ENCODE measurements at places on chromosomes 3 and 15. TPM values are rescaled to one million over a fixed set of nuclear protein-coding genes. Genes with fewer than 3 reads are reported as not detected.

Gene TMEM212
- not detected for total RNA-seq

GRCh38 chr3:61073566-61074165 lies 177.6 kb downstream of the FHIT start:
- DNase-seq = no peak

Gene DOCK3
- total RNA-seq = 3.4 TPM

Gene TFDP2
- total RNA-seq = 38.6 TPM

DNA sequence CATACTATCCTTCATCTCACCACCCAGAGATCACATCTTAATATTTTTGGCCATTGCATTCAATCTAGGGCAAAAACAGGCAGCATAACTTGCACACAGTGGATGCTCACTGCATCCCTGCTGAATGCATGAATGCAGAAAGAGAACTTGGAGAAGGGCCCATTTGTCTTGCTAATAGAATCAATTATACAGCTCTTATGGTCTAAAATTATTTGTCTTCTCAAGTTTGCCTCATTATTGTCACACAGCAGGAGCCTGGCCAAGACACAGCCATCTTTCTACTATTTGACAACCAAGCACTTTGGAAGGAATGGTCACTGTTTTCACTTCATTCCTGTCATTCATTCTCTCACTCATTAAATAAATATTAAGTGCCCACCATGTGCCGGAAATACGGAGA lies 1.2 kb upstream of the ARHGEF26 start:
- no peak for DNase-seq

Gene PLXNA1
- total RNA-seq = 44.9 TPM

DNA sequence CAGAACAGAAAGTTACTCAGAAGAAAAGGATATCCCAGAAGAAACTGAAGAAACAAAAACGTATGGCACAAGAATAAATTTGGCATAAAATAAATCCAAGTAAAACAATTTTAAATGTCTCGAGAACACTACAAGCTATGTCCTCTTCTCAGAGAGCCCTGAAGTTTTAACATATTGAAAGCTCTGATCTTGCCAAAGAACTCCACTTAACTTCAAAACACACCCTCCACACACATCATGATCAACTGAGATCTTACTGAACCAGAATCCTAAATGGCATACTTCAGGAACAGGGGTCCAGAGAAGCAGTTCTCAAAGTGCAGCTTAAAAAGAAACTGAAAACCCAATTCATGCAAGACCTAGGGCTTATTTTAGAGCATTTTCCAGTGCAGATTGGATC lies 194.3 kb downstream of the MAGI1 start:
- no peak for DNase-seq

Gene COL7A1
- total RNA-seq = 189 TPM

DNA sequence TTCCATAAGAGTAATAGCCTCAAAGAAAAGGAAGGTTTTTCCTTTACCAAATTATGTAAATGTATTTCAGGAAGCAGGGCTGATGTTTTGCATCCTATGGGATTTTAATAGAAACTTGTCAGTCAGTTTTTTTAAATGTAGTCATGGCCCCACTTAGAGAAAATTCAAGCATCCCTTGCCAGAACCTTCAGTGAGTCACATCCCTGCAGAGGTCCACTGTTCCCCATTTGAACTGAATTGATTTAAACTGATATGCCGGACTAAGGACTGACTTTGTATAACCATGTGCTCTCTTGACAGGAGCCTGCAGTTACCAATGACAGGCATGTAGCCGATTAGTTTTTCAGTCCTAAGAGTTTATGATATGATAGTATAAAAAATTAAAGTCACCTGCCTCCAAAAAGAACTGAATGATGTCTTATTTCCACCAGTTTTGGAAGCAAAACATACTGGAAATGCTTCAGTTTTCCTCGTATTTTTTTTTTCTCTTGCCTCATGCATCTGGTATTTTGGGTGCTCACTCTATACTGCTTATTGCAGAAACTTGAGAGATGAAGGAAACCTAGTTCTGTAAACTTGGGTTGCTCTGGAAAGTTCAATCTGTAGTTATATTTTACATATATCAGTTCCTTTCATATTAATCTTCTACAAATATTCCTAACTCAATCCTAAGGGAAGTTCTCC lies 30.7 kb downstream of the LRTM1 start:
- DNase-seq = no peak

DNA sequence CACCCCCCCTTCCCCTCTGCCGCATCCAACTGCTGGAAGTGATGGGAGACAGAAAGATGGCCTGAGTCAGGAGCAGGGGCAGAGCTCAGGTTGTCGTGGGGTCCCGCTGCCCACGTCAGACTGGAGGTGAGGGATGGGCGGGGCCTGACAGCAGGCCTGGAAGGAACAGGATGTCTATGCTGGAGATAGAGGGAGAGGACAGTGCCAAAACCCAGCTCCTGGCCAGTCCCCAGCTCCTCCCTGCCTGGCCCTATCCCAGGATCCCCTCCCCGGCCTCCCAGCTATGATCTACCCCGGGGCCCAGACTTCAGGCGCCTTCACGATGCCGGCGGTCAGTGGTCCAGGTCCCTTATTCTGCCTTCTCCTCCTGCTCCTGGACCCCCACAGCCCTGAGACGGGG lies at the start of gene LMAN1L:
Gene LMAN1L (plus strand): TSS at position 303 of the 400 bp plus-strand sequence. CDS start 20 bp downstream, at position 323.
- DNase-seq = no peak

DNA sequence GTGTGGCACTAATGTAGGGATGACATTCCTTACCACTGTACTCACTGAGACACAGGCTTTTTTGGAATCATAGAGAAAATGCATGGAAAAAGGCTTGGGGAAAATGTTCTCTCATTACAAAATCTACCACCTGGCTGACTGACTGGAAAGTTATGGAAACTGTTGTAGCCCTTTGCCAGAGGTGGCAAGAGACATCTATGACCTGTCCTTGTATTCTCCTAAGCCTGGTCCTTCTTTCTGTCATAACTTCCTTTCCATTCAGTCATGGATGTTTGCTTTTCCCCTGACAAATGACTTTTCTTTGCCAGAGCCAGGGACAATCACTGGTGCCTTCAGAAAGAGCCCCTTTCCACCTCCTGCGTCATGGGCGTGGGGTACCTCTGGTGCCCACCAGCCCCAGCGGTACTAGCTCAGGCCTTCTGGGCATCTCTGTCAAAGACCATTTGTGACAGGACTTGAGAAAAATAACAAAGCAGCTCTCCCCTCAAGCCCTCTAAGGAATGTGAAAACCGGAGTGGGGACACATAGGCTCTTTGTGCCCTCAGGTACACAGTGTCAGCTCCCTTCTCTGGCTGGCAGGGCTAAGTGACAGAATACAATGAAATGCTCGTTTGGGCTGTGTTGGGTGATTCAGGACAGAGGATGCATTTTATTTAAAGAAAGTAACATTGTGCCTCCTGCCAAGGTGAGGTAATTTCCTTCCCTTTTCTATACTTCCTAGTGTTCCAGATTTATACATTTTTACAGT lies 381.1 kb upstream of the RASGRP1 start:
- no peak for DNase-seq

Gene DUOX2
- 3.7 TPM for total RNA-seq

DNA sequence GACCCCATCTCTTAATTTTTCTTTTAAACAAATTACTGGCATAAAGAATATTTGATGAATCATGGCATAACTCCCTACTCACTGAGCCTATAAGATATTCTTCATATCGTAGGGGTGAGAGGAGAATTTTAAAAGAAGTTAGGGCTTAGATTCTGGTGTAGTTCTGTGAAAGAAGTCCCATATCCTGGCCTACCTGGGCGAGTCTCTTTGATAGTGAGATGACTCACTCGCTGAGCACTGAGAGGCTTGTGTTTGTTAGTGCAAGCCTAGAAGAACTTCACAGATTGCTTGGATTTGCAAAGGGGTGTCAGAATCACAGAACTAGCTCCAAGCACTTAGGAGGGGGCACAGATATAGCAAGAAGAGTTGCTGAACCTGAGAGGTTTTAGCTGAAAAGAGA lies 133.8 kb upstream of the TMC3 start:
- no peak for DNase-seq

Gene LRRIQ4
- total RNA-seq = not detected

- no peak for DNase-seq
These were observed 226.5 kb upstream of the GAP43 start for GRCh38 chr3:115396801-115397200.

DNA sequence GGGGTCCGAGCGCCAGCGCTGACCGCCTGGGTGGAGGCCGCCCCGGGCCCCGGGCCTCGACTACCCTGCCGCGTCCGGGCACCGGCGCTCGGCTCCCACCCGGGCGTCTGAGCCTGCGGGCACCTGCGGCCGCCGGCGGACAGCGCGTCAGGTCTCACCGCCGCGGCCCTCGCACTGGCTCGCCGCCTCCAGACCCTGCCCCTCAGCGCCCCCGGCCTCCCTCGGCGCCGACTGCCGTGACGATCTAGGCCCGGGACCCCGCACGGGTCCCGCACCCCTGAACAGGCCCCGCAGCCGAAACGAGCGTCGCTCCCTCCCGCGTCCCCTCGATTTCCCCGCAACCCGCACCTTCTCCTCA lies 297 bp downstream of the PRC1 start:
- no peak for DNase-seq

GRCh38 chr3:66962664-66963063 lies 35.4 kb upstream of the KBTBD8 start:
- no peak for DNase-seq

Gene SRP14
- total RNA-seq = 190 TPM

Gene IMPDH2
- total RNA-seq = 232 TPM

Gene AHSG
- not detected for total RNA-seq

Gene SLC12A8
- total RNA-seq = 13.1 TPM

DNA sequence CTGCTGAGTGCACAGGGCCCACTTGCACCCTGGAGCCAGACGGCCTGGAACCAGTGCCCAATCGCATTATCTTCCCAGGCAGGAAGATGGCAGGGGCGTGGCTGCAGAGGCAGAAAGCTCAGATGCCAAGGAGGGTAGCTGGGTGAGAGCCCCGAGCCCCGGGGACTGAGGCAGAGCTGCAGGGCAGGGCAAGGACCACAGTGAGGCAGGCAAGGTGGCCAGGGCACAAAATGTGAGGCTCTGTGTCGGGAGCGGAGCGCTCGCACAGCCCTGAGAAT lies 1.6 kb upstream of the CCDC33 start:
- DNase-seq = no peak

DNA sequence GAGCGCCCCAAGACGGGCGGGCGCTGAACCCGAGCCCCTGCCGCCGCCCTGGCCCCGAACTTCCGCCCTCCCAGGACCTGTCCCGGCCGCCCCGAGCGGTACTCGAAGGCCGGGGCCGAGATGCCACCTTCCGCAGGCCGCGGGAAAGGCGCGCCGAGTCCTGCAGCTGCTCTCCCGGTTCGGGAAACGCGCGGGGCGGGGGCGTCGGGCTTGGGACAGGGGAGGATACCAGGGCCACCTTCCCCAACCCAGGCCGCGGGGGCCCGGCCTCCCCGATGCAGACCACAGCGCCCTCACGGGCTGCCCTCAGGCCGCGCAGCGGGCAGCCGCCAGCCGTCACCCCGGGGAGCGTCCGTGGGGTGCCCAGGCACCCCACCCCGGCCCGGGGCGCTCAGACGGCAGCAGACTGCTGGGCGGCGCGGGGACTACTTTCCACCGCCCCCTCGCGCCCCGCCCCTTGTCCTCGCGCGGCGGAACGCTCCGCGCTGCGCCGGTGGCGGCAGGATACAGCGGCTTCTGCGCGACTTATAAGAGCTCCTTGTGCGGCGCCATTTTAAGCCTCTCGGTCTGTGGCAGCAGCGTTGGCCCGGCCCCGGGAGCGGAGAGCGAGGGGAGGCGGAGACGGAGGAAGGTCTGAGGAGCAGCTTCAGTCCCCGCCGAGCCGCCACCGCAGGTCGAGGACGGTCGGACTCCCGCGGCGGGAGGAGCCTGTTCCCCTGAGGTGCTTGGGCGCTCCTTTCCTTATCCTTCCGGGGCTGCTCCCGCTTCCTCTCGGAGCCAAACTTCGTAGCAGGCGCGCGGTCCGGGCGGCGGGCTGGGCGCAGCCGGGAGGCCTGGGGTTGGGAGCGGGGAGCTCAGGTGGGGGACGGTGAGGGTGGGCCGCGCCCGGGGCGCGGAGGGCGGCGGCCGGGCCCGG lies at the start of gene CTNNB1:
Gene CTNNB1 (plus strand): TSS at position 556 of the 916 bp plus-strand sequence. CDS start 24,564 bp downstream, outside the sequence.
- peak; percentile 98 for DNase-seq

Gene RARRES1
- 89.7 TPM for total RNA-seq

GRCh38 chr3:176513604-176514003 lies 683.7 kb downstream of the TBL1XR1 start:
- DNase-seq = no peak

DNA sequence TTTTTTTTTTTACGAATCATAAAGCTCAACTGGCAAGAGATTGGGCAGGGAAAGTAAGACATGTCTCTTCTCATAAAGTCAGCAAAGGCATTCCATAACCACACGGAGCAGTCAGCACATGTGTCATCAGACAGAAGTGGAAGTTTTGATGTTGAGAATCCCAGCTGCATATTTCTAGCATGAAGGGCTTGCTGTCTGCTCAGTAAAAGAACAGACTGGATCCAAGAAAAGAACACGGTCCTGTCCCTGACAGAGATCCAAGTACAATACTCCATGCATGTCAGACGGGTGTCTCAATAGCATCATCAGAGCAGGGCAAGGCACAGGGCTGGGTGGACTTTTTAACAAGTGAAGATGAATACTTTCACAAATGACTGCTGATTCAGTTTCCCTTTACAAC lies 38.2 kb downstream of the ABI3BP start:
- peak; percentile 80 for DNase-seq

Gene GPR160
- total RNA-seq = 1.5 TPM

DNA sequence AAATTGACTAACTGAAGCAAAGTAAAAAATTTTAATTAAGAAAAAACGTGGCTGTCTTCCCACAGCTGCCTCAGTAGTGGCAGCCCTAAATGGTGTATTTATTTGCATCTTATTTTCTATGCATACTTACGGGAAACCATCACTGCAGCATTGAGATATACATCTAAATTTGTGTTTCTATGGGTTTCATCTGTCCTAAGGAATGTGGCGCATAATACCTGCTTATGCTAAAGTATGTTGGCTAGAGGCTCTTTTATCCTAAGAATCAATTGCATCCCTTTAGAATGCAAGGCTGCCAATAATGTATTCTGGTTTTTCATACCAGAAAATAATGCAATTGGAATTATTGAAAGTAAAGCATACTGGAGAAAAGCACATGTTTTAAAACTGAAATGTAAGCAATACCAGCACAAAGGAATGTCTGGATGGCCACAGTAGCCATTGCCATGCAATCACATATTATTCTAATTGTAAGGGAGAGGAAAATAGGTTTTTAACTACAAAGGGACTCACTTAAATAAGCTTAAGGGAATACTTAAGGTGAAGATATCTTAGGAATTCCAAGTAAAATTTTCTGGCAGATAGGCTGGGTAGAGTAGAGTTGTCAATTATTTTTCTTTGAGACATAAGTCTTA lies 834.5 kb upstream of the NECTIN3 start:
- no peak for DNase-seq

DNA sequence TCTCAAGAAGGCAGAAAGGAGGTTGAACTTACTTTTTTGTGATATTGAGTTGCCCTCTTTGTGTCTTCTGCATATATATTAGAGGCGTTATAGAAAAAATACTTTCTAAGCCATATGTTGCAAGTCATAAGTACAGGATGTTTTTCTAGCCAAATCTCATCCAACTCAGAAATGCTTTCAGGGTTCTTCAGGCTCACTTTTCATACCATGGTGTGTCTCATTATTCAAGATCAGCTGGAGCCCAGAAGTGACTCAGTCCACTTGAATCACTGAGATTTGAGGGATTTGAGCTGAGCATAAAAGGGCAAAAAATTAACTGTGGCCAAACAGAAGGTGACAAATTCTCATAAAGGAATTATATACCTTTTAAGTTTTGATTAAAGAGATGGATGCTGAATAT lies 157.3 kb downstream of the WNT5A start:
- DNase-seq = no peak

Gene OR5K2
- not detected for total RNA-seq

Gene SEC11A
- 44.0 TPM for total RNA-seq

GRCh38 chr3:171417813-171418212 lies 42.4 kb downstream of the TNIK start:
- no peak for DNase-seq

All from lower leg skin (tissue), 4 donors.